ENCODE measurements at places on chromosomes 4 and X.

DNA sequence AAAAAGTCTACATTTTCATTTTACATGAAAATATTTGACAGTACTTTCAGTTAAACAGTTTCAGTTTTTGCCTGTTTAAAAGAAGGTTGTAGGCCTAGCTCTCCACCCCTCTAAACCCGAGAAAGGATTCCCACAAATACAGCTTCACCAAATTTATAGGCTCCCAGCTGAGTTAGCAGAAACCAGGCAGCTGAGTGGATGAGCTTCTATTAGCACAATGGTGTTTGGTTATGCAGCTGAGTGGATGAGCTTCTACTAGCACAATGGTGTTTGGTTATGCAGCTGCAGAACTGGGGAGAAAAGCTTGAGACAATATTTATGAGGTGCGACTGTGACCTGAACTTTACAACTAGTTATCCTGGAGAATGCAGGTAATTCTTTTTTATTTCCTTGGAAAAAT is 36.6 kb upstream of the PAQR3 start:
- DNase-seq: no peak

- DNase-seq: no peak
Measured at GRCh38 chr4:147247579-147247978, 233.3 kb upstream of the EDNRA start.

DNA sequence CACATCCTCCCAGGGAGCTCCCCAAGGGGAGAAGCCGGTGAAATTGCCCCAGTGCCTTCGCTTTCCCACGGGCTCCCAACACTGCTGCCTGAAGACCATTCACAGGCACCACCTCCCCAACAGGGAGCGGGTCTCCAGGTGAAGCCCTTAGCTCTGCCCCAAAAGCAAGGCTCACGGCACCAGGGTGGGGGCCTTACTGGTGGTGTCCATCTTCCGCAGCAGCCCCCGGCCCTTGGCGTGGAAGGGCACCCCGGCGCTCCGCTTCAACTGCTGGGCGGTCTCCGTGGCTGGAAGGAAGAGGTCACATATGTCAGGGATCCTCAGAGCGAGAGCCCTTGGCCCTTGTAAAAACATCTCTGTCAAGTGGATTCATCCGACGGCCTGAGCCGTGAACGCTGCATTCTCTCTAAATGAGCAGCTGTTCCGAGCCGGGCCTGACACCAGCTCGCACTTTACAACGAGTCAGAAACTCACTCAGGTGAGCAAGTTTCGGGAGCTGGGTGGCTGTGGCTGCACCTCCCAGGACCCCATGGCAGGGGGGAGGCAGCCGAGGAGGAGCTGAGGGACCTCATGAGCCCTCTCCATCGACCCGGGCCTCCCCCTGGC is 20.9 kb downstream of the NELFA start:
- DNase-seq: no peak

DNA sequence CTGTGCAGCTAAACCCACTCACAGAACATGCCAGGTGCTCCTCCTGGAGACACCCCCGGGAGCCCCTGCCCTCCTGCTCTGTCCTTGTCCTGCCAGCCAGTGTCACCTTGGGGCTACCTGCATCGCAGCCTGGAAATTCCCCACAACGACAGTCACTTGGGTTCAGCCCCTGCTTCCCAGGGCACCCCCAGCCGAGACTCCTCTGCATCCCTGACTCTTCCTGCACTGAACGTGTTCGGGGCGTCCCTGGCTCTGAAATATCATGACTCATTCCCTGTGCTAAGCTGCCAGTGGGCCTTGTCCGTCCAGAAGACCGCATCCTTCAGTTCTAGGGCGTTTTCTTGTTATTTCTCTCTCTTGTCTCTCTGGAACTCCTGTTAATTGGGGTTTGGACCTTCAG is 5.8 kb downstream of the CFAP99 start:
- DNase-seq: no peak

- peak; percentile 93 for DNase-seq
Measured at GRCh38 chr4:105060628-105061027, 86.0 kb upstream of the TET2 start.

DNA sequence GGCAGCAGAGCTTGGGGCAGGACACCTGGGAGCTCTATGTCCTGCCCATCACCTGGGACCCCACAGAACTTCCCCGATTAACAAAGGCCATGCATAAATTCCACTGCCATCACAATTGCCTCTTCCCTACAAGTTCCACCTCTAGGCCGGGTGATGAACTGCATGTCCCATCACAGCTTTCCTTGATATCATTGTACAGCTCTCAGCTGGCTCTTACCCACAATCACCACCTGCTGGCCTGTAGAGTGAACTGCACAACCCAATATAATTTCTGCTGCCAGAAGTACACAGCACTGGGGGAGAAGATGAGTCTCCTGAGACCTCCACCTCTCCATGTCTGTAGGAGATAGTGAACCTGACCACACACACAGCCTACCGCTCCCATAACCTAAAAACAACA is 285.0 kb upstream of the AADAT start:
- no peak for DNase-seq

- DNase-seq: no peak
Measured at GRCh38 chr4:1277667-1278665, 11.7 kb upstream of the MAEA start.

DNA sequence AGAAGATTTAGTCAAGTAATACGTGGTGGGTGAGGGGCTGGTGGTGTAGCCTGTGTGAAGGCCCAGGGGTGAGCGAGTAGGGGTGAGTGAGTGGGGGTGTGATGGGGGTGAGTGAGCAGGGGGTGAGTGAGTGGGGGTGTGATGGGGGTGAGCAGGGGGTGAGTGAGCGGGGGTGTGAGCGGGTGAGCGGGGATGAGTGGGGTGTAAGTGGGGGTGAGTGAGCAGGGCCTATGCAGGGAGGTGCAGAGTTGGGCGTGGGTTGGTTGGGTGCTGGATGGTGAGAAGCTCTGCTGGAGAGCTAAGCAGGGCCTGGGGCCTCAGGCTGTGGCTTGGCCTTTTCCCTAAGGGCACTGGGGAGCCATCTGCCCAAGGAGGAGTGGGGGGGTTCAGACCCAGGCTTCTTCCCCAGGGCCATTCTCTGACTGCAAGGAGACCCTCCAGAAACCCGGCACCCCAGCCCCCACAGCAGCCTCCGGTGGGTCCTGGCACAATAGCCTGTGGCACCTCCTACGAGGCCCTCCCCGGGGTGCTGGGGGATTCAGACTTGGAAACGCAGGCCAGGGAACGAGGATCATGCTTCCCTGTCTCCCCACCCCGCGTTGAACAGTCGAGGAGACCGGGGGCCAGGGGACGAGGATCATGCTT is 30.4 kb downstream of the SH3TC1 start:
- DNase-seq: no peak

DNA sequence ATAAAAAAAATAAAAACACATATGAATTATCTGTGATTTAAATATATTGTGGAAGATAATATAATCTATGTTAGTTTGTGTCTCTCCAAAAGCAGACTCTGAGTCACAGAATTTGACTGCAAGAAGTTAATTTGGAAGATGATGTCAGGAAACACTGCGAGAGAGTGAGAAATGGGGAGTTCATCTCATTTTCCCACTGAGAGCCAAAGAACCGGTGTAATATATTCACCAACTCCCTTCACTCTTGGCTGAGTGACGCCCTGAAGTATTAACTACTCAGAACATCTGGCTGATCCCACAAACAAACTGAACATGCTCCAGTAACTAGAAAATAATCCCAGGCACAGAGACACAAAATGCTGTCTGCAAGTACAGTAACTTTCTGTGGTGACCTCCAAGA is 345.8 kb upstream of the SPANXN1 start:
- no peak for DNase-seq

- no peak for DNase-seq
Measured at GRCh38 chr4:7366954-7367353, 67.8 kb downstream of the PSAPL1 start.

- DNase-seq: peak; percentile 49
Measured at GRCh38 chrX:40434947-40435346, 145.8 kb upstream of the ATP6AP2 start.

GRCh38 chrX:18945483-18945882 is 38.4 kb downstream of the PHKA2 start:
- no peak for DNase-seq

DNA sequence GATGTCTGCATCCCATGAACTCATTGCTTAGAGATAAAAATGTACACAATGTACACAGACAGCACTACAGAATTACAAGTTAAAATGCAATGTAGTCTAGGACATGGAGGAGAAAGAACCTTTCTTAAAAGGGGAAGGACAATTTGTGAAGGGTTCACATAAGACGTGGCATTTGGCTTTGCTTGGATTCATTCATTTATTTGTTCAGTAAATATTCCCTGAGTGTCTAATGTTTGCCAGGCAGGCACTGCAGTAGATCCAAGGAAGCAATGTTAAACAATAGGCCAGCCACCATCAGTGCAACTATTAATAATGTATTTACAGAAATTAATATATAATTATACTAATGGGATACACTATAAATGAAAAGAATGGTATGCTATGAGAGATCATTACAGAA is 94.4 kb downstream of the GRIA2 start:
- DNase-seq: no peak

- no peak for DNase-seq
Measured at GRCh38 chrX:19658030-19658429, 142.7 kb upstream of the MAP3K15 start.

GRCh38 chrX:23228950-23229448 is 105.7 kb upstream of the PTCHD1 start:
- no peak for DNase-seq

DNA sequence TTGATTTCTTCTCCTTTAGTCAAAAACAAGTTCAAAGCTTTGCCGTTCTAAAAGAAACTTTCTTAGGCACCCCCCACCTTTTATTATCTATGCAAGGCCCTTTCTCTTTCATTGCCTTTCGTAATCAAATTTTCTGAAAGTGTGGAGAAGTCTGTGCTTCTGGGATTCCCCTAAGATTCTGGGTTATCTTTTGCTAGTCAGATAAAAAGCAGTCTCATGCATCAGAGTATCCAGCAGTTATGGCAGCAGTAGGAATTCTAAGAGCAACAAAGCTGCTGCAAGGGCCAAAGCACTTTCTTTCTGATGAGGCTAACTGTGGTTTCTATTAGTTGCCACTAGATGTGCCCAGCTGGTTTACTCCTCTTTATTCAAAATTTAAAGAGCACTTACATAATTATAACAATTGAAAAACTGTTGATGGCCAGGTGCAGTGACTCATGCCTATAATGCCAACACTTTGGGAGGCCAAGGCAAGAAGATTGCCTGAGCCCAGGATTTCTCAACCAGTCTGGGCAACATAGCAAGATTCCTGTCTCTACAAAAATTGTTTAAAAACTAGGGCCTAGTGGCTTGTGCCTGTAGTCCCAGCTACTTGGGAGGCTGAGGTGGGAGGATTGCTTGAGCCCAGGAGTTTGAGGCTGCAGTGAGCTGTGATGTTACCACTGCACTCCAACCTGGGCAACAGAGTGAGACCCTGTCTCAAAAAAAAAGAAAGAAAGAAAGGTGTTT is 296.2 kb downstream of the PAPSS1 start:
- no peak for DNase-seq

DNA sequence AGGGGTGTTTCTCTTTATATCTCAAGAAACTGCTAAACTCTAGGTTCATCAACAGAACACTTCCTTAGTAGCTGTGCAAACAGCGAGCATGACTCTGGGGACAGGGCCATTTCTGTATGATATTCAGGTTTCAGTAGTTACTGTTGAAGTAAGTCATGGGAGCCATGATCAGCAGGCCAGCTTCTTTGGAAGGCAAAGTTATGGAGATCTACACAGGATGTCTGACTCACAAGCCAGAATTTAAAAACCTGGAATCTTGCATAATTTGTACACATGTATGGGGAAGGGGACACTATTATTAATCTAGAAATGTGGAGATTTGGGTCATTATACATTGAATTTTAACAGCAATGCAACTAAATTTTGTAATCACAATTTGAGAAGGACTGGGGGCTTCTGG is 187.8 kb upstream of the NR3C2 start:
- DNase-seq: no peak

DNA sequence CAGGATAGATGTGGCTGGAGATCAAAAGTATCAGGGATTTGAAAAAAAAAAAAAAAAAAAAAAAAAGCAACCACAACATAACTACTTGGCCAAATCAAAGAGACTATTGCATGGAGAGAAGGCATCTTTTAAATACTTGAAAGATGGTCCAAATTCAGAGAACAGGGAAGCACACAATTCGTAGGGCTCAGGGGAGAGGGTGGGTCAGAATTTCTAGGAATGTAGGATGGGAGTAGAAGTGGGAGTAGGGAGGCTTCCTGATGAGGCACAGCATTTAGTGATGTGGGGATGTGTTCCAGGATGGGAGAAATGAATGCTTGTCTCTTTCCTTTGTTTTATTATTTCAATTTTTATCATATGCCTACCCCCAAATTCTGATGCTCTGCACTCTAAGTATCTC is 36.3 kb downstream of the RTL3 start:
- DNase-seq: no peak

DNA sequence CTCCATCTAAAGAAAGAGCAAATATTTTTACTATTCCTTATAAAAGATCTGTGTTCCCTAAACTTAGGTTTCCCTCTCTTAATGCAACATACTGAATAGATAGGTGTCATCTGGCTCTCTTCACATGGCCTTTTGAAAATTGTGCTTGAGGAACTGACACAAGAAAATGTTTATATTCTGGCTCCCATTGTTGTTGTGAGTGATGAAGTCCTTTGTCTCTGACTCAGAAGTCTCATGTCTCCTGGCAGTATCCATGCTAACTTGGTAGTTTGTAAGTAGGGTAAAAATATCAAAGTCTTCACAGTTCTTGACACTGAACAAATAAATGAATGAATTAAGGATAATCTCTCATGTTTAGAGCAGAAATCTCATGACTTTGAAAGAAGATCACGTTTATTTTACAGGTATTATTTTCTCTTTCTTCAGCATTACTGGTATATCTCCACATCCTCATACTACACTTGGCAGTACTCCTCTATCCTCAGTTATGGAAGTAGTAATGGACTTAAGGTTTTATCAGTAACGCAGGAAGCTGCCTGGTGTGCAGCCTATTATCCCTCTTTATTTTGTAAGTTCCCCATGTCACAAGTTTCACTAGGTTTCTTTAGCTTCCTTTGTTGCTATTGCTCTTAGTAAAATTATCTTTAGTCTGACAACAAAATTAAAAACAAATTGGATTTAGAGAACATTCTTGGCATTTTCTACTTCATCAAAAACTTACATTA is 14.2 kb upstream of the PABPC4L start:
- DNase-seq: no peak

DNA sequence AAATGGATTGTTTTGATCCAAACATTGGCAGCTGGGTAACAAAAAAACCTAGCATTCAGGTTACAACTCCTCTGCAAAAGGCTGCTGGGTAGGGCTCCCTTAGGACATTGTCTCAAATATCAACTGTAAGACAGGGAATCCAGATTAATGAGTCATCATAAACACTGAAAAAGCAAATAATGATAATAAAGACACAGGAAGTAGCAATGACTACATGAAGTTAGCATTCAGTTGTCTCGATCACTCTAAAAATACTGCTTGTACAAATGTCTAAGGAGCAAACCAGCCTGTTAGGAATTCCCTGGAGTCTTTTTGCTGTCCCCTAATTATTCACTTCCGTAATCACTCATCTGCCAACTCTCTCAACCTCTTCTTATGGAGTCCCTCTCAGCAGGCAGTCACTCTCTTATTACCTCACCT is 259.2 kb downstream of the GPC3 start:
- no peak for DNase-seq

- no peak for DNase-seq
Measured at GRCh38 chr4:113467581-113467980, 294.0 kb downstream of the CAMK2D start.

- DNase-seq: no peak
Measured at GRCh38 chrX:68945603-68946228, 116.9 kb downstream of the EFNB1 start.

Measured in CD14-positive monocyte (primary cell).